Mesenchymal stem cell (in vitro differentiated cells and primary cell): ENCODE measurements at places on chromosomes 6 and 20.

DNA sequence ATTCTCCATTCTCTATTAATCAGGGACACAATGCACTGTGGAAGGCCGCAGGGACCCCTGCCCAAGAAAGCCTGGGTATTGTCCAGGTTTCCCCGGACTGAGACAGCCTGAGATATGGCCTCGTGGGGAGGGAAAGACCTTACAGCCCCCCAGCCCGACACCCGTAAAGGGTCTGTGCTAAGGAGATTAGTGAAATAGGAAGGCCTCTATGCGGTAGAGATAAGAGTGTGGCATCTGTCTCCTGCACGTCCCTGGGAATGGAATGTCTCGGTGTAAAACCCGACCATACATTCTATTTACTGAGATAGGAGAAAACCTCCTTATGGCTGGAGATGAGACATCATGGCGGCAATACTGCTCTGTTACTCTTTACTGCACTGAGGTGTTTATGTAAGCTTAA, 15.7 kb upstream of the EIF2S2 start:
- H3K4me1 ChIP-seq: peaks cover 1% of the 10 kb centered on the region
- no peak for DNase-seq
- H3K27ac ChIP-seq: no peak overlapping the region
- H3K4me3 ChIP-seq: no peak overlapping the region
- peaks cover 3% of the 10 kb centered on the region for H3K27me3 ChIP-seq
- no peaks in the 10 kb centered on the region for H3K36me3 ChIP-seq

- no peak overlapping the region for H3K27ac ChIP-seq
- no peak overlapping the region for H3K4me3 ChIP-seq
Measured at GRCh38 chr6:110467566-110468140, 8.8 kb downstream of the SLC22A16 start.

- H3K27me3 ChIP-seq: no peaks in the 10 kb centered on the region
- H3K4me3 ChIP-seq: no peak overlapping the region
- H3K27ac ChIP-seq: no peak overlapping the region
- DNase-seq: no peak
- H3K36me3 ChIP-seq: peaks cover 20% of the 10 kb centered on the region
- peaks cover 6% of the 10 kb centered on the region for H3K4me1 ChIP-seq
Measured at GRCh38 chr20:35174458-35175216, 2.8 kb downstream of the PROCR start.

GRCh38 chr6:150452428-150453243, 83.8 kb downstream of the IYD start:
- no peak overlapping the region for H3K27ac ChIP-seq
- no peaks in the 10 kb centered on the region for H3K27me3 ChIP-seq
- H3K4me1 ChIP-seq: peaks cover 3% of the 10 kb centered on the region
- H3K4me3 ChIP-seq: no peak overlapping the region
- H3K36me3 ChIP-seq: no peaks in the 10 kb centered on the region

GRCh38 chr6:136992113-136992512, 52.7 kb downstream of the IL20RA start:
- no peak overlapping the region for H3K4me3 ChIP-seq
- no peak for DNase-seq
- H3K27ac ChIP-seq: no peak overlapping the region
- H3K4me1 ChIP-seq: peaks cover 6% of the 10 kb centered on the region

GRCh38 chr6:100704961-100705360, 176.2 kb downstream of the ASCC3 start:
- DNase-seq: no peak
- H3K27me3 ChIP-seq: no peaks in the 10 kb centered on the region
- no peaks in the 10 kb centered on the region for H3K4me1 ChIP-seq
- peaks cover 14% of the 10 kb centered on the region for H3K36me3 ChIP-seq

- H3K27me3 ChIP-seq: no peaks in the 10 kb centered on the region
- H3K4me1 ChIP-seq: peaks cover 1% of the 10 kb centered on the region
- H3K4me3 ChIP-seq: no peak overlapping the region
Measured at GRCh38 chr6:158843751-158844683, 24.8 kb upstream of the EZR start.

- H3K27me3 ChIP-seq: no peaks in the 10 kb centered on the region
- H3K27ac ChIP-seq: no peak overlapping the region
- no peak overlapping the region for H3K4me3 ChIP-seq
- H3K36me3 ChIP-seq: no peaks in the 10 kb centered on the region
Measured at GRCh38 chr6:16985513-16986284, 116.2 kb upstream of the STMND1 start.

- peaks cover 21% of the 10 kb centered on the region for H3K4me1 ChIP-seq
- H3K27me3 ChIP-seq: no peaks in the 10 kb centered on the region
- H3K36me3 ChIP-seq: peaks cover 81% of the 10 kb centered on the region
- no peak overlapping the region for H3K27ac ChIP-seq
- DNase-seq: peak; percentile 84
Measured at GRCh38 chr6:32087574-32088486, 21.3 kb downstream of the TNXB start.

GRCh38 chr6:56526860-56527544, 115.7 kb downstream of the DST start:
- no peak overlapping the region for H3K27ac ChIP-seq
- peaks cover 66% of the 10 kb centered on the region for H3K36me3 ChIP-seq
- H3K27me3 ChIP-seq: no peaks in the 10 kb centered on the region
- H3K4me1 ChIP-seq: peaks cover 2% of the 10 kb centered on the region
- DNase-seq: no peak

- H3K4me3 ChIP-seq: no peak overlapping the region
- H3K27me3 ChIP-seq: no peaks in the 10 kb centered on the region
- H3K4me1 ChIP-seq: no peaks in the 10 kb centered on the region
- no peaks in the 10 kb centered on the region for H3K36me3 ChIP-seq
- H3K27ac ChIP-seq: no peak overlapping the region
Measured at GRCh38 chr6:64732888-64733287, 974.1 kb downstream of the EYS start.

- peak; percentile 55 for DNase-seq
- H3K27me3 ChIP-seq: no peaks in the 10 kb centered on the region
- H3K27ac ChIP-seq: no peak overlapping the region
- no peaks in the 10 kb centered on the region for H3K36me3 ChIP-seq
- peaks cover 9% of the 10 kb centered on the region for H3K4me1 ChIP-seq
Measured at GRCh38 chr6:35014786-35015185, 125.7 kb downstream of the ANKS1A start.

- H3K36me3 ChIP-seq: no peaks in the 10 kb centered on the region
- no peak overlapping the region for H3K27ac ChIP-seq
- DNase-seq: peak; percentile 69
- peaks cover 3% of the 10 kb centered on the region for H3K27me3 ChIP-seq
Measured at GRCh38 chr6:165889636-165890403, 226.8 kb upstream of the PDE10A start.

DNA sequence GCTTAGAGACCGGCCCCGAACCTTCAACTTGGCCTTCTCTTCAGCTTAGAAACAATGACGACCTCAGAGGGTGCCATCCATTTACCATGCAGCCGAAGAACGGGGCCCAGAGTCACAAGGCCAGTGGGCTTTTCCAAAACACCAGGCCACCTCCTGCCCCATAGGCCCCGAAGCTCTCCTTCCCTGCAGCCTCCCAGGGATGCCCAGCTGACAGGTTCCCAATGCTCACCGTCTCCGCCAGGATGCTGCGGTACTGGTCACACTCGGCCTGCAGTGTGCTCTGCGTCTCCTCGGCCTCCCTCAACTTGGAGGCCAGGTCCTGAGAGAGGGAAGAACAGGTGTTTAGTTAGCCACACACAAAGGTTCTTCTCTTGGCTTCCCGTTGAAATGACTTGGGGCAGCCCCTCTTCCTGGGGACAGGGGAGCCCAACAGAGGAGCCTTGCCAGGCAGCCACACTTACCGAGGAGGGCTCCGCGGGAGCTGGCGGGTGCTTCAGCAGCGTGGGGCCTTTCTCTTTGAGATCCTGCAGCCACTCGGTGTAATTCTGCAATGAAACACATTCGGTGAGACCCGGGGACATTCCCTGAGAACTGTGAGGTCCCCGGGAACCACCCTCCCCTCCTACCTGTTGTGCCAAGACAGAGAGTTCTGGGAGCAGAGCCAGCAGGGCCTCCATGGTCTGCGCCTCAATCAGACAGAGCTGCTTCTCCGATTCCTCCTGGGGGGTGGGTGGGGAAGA, 51.5 kb downstream of the DSTN start:
- DNase-seq: no peak
- no peak overlapping the region for H3K27ac ChIP-seq
- H3K4me3 ChIP-seq: no peak overlapping the region
- H3K27me3 ChIP-seq: no peaks in the 10 kb centered on the region
- H3K4me1 ChIP-seq: peaks cover 17% of the 10 kb centered on the region

- H3K27ac ChIP-seq: no peak overlapping the region
- H3K4me3 ChIP-seq: no peak overlapping the region
- no peaks in the 10 kb centered on the region for H3K27me3 ChIP-seq
- H3K4me1 ChIP-seq: no peaks in the 10 kb centered on the region
- no peak for DNase-seq
Measured at GRCh38 chr6:112911959-112912358, 564.8 kb downstream of the RFPL4B start.

- DNase-seq: no peak
- H3K27ac ChIP-seq: no peak overlapping the region
- H3K4me1 ChIP-seq: no peaks in the 10 kb centered on the region
- H3K4me3 ChIP-seq: no peak overlapping the region
- H3K36me3 ChIP-seq: no peaks in the 10 kb centered on the region
- no peaks in the 10 kb centered on the region for H3K27me3 ChIP-seq
Measured at GRCh38 chr6:155678361-155678760, 222.7 kb upstream of the NOX3 start.

- H3K36me3 ChIP-seq: no peaks in the 10 kb centered on the region
- H3K27me3 ChIP-seq: no peaks in the 10 kb centered on the region
- no peak overlapping the region for H3K27ac ChIP-seq
- no peak for DNase-seq
Measured at GRCh38 chr6:53588816-53589509, 44.1 kb upstream of the GCLC start.

GRCh38 chr6:83859410-83860358, at the start of gene CYB5R4:
TSS of gene CYB5R4 (plus strand) at chr6:83859689. CDS start at chr6:83859783, 94 bp downstream.
- no peak within 1 kb of the TSS for H3K27ac ChIP-seq
- H3K36me3 ChIP-seq: no peaks in the 10 kb centered on the region
- DNase-seq: peak; percentile 96
- H3K4me1 ChIP-seq: peaks cover 3% of the 10 kb centered on the region
- H3K27me3 ChIP-seq: peaks cover 11% of the 10 kb centered on the region

GRCh38 chr6:156719395-156719719, 57.8 kb upstream of the ARID1B start:
- H3K4me1 ChIP-seq: peaks cover 13% of the 10 kb centered on the region
- H3K27me3 ChIP-seq: no peaks in the 10 kb centered on the region
- no peak for DNase-seq
- H3K4me3 ChIP-seq: peak overlapping the region; percentile 71
- H3K27ac ChIP-seq: no peak overlapping the region

- no peak overlapping the region for H3K4me3 ChIP-seq
- H3K4me1 ChIP-seq: peaks cover 7% of the 10 kb centered on the region
Measured at GRCh38 chr20:53822534-53822933, 228.9 kb upstream of the ZNF217 start.

DNA sequence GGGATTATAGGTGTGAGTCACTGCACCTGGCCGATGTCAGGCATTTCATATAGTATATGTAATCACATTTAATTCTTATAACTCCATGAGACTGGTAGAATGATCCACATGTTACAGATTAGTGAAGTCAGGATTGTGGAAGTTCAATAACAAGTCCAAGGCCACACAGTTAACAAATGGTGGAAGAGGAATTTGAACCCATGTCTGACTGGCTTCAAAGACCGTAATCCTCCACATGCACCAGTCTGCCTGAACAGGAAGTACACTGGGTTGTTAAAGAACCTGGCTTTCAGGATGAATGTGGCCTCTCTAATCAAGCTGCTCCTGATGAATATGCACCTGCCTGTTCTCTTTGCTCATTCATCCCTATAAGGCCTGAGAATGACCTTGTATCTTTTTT, 122.0 kb upstream of the HDAC2 start:
- H3K36me3 ChIP-seq: no peaks in the 10 kb centered on the region
- H3K4me3 ChIP-seq: no peak overlapping the region
- H3K27me3 ChIP-seq: peaks cover 11% of the 10 kb centered on the region

- H3K4me3 ChIP-seq: no peak overlapping the region
- peaks cover 14% of the 10 kb centered on the region for H3K4me1 ChIP-seq
- H3K27me3 ChIP-seq: peaks cover 11% of the 10 kb centered on the region
- H3K27ac ChIP-seq: no peak overlapping the region
- no peak for DNase-seq
- H3K36me3 ChIP-seq: no peaks in the 10 kb centered on the region
Measured at GRCh38 chr20:57484772-57485171, 40.2 kb downstream of the CTCFL start.

GRCh38 chr6:36526066-36526465, 21.2 kb downstream of the STK38 start:
- H3K4me3 ChIP-seq: no peak overlapping the region
- peaks cover 64% of the 10 kb centered on the region for H3K36me3 ChIP-seq
- H3K4me1 ChIP-seq: no peaks in the 10 kb centered on the region
- no peaks in the 10 kb centered on the region for H3K27me3 ChIP-seq
- H3K27ac ChIP-seq: no peak overlapping the region
- DNase-seq: no peak

- H3K4me3 ChIP-seq: no peak overlapping the region
- DNase-seq: no peak
- no peaks in the 10 kb centered on the region for H3K36me3 ChIP-seq
- H3K4me1 ChIP-seq: no peaks in the 10 kb centered on the region
Measured at GRCh38 chr6:139194740-139195139, 59.9 kb downstream of the HECA start.

- H3K4me3 ChIP-seq: peak within 1 kb of the TSS; percentile 91
- H3K27ac ChIP-seq: peak within 1 kb of the TSS; percentile 79
- H3K27me3 ChIP-seq: no peaks in the 10 kb centered on the region
- H3K36me3 ChIP-seq: peaks cover 10% of the 10 kb centered on the region
- peaks cover 5% of the 10 kb centered on the region for H3K4me1 ChIP-seq
- no peak for DNase-seq
Measured at GRCh38 chr6:17987447-17987696, at the start of gene KIF13A. TSS of gene KIF13A (minus strand) at chr6:17987635. CDS start at chr6:17987463, 172 bp downstream.

DNA sequence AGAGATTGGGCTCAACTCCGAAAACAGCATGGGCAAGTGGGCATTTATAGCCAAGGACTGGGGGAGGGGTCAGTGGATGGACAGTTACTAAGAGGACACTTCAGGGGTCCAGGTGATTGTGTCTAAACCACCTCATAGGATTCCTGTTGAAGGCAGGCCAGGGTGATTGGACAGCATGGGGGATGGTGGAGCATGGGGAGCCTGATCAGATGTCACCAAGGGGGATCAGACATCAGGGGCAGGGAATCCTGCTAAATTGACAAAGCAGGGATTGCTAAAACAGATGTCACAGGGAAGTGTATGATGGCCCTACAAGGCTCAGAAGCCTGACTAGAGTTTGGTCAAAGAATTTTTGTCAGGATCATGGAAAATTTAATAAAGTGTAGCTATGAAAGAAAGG, 2.4 kb upstream of the PYGB start:
- no peak overlapping the region for H3K4me3 ChIP-seq
- DNase-seq: no peak
- no peaks in the 10 kb centered on the region for H3K27me3 ChIP-seq
- H3K27ac ChIP-seq: no peak overlapping the region

GRCh38 chr20:48897305-48898010, 24.1 kb upstream of the ARFGEF2 start:
- no peak overlapping the region for H3K4me3 ChIP-seq
- peak overlapping the region; percentile 38 for H3K27ac ChIP-seq
- peaks cover 3% of the 10 kb centered on the region for H3K4me1 ChIP-seq
- DNase-seq: peak; percentile 86
